ENCODE measurements at places on chromosomes 3 and 15.
A peak's percentile ranks its signal among the peaks of the same experiment; 100 is the strongest.

- no peak for DNase-seq
Measured at GRCh38 chr3:46422617-46423016, 15.6 kb downstream of the CCRL2 start.

DNA sequence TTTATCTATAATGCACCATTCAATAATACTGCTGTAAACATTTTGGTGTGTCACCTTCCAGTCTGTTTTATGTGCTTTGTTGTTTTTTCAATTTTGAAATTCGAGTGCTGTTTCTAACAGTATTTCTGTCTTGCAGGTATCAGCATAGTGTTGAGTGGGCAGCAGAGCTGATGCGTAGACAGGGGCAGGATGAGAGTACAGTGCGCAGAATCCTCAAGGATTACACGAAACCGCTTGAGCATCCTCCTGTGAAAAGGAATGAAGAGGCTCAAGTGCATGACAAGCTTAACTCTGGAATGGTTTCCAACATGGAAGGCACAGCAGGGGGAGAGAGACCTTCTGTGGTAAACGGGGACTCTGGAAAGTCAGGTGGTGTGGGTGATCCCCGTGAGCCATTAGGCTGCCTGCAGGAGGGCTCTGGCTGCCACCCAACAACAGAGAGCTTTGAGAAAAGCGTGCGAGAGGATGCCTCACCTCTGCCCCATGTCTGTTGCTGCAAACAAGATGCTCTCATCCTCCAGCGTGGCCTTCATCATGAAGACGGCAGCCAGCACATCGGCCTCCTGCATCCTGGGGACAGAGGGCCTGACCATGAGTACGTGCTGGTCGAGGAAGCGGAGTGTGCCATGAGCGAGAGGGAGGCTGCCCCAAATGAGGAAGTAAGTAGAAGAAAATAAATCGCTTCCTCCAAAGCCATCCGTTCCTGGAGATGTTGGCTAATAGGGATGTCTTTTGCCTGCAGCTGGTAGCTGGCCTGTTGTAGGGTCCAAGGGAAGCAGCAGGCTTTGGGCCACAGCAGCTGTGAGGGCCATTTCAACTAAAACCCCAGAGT is 19.1 kb downstream of the TSEN2 start:
- no peak for DNase-seq

DNA sequence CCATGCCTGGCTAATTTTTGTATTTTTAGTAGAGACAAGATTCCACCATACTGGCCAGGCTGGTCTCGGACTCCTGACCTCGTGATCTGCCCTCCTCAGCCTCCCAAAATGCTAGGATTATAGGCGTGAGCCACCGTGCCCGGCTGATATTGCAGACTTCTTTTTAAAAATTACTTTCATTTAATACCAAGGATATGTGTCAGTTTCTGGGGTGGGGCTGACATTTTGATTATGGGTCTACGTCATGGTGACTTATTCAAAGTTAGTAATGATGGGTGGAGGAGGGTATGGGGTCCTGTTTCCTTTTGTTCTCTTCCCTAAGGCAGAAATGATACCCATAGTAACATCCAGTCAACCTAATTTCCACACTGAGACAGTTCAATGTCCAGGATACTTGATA is 34.7 kb downstream of the GBE1 start:
- DNase-seq, result no peak

DNA sequence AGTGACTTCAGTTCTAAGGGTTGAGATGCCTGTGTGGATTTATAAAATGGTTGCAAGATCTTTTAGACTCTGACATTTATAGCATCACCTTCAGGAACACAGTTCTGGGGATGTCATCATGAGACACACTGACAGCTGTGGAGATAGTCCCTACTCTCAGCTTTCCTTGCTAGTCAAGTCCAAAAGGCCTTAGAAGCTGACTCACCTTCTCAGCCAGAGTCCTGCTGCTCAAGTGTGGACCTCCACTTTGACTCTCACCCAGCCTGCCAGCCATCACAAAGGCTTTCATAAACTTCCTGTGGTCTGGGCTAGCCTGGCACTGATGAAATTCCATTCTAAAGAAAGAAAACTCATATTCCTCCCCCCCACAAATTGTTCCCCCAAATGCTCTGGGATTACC is 44.8 kb downstream of the TMEM39A start:
- no peak for DNase-seq

DNA sequence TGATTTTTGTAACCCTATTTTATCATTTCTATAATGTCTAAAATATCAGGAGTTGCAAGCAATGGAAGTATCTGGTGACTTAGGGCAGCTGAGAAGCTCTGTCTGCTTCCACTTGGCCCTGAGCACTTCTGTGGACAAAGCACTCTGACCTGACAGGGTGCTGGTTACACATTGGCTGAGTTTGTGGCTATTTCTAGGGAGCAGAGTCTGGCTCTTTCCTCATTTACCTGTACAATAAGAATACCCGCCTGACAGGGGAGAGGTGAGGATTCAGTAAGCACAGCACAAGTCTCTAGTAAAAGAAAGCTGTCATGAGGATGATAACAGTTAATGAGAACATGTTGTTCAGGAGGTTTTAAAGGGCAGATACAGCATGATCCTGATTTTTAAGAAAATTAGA is 33.3 kb upstream of the SPESP1 start:
- DNase-seq, result no peak

DNA sequence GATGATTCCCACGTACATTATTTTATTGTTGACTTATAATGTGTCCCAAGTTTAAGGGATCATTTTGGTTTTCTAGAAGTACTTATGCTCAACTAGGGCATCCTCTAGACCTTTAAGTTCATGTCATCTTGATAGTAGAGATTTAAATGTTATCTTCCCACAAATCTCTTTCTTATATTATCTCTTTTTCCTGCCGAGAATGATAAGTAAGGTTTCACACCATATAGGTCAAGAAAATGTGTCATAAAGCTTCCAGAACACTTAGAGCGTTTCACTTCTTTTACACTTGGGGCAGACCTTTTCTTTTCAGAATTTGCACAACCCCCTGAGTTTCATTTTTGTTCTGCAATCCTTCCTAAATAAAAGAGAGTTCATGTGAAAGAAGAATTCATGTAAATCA is 142.0 kb upstream of the CBLB start:
- DNase-seq, result no peak

- DNase-seq, result no peak
Measured at GRCh38 chr15:86661580-86661979, 581.9 kb downstream of the AGBL1 start.

GRCh38 chr3:139572847-139573672 is 33.5 kb upstream of the RBP1 start:
- no peak for DNase-seq

DNA sequence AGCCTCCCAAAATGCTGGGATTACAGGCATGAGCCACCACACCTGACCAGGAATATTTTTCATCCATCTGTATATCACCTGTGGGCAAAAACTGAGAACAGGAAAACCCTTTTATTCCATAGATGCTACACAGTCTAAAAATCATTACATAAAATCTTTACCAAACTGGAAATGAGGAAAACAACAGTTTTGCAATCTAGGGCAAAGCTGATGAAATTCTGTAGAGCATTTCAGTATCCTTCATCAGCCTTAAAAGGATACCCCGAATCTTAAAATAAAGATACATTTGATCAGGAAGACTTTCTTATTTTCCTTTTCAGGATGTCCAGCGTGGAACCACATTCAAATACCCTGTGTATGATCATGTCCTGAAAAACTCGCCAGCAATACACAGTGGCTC is 7.1 kb downstream of the SIAH2 start:
- no peak for DNase-seq

DNA sequence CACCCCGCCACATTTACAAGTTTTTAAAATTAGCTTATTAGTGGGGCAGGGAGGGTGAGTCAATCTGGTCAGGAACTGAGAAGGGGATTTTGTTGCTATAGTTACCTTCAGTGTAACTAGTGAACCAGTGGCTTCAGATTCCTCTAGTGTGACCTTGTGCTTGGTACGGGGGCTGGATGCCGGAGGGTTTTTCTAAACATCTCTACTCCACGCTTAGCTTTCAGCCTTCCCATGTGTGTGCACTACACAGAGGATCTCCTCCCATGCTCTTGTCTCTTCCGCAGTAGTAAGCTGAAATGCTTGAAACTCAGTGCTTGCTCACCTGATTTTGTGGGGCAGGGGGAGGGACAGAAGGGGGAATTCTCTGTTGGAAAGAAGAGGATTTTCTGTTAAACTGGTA is 67.9 kb upstream of the AKAP13 start:
- no peak for DNase-seq

GRCh38 chr3:171255236-171255806 is 204.9 kb downstream of the TNIK start:
- DNase-seq, result peak; percentile 17

GRCh38 chr3:147854542-147854941 is 445.4 kb downstream of the ZIC1 start:
- no peak for DNase-seq

- DNase-seq, result no peak
Measured at GRCh38 chr3:171407759-171408158, 52.4 kb downstream of the TNIK start.

- DNase-seq, result no peak
Measured at GRCh38 chr3:3448468-3448867, 269.0 kb upstream of the CRBN start.

DNA sequence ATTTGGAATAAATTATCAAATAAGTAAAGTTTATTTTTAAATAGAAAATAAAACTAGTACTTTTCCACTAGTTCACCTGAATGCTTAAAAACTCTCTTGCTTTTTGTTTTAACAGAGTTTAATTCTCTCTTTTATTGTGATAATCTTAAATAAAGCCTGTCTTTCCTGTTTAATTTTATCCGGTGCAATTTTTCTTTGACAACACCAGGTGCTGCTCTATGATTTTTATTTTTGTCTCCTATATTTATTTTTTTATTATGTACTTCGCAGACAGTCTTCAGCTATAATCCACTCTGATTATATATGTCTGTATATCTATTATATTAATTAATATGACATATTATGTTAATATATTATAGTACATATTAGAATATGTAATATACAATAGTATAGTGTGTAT is 1293.0 kb upstream of the EPHA6 start:
- no peak for DNase-seq
